ENCODE measurements at places on chromosomes 16 and 17. TPM values are rescaled to one million over a fixed set of nuclear protein-coding genes. Genes with fewer than 3 reads are reported as not detected.

The TADA2A gene
- polyA plus RNA-seq, result 24.0 TPM

The COG7 gene
- 12.5 TPM for polyA plus RNA-seq

The C1QL1 gene
- polyA plus RNA-seq, result 2.1 TPM

The ASPSCR1 gene
- polyA plus RNA-seq, result 19.7 TPM

The HIC1 gene
- 37.2 TPM for polyA plus RNA-seq

The CASKIN2 gene
- 21.5 TPM for polyA plus RNA-seq

The MED1 gene
- 29.5 TPM for polyA plus RNA-seq

The CCL1 gene
- polyA plus RNA-seq, result not detected

The KRTAP3-1 gene
- polyA plus RNA-seq, result not detected

The EPX gene
- polyA plus RNA-seq, result 0.16 TPM

The GFAP gene
- polyA plus RNA-seq, result not detected

The BTBD17 gene
- not detected for polyA plus RNA-seq

The KRT15 gene
- not detected for polyA plus RNA-seq

The CCDC154 gene
- 1.4 TPM for polyA plus RNA-seq

The CACNG3 gene
- not detected for polyA plus RNA-seq

The WFDC1 gene
- 1.5 TPM for polyA plus RNA-seq

The TP53TG3 gene
- not detected for polyA plus RNA-seq

The CES1 gene
- 1.0 TPM for polyA plus RNA-seq

The TNRC6C gene
- 8.6 TPM for polyA plus RNA-seq

The SEPTIN1 gene
- polyA plus RNA-seq, result 1.8 TPM

The OTOP3 gene
- not detected for polyA plus RNA-seq

The G6PC1 gene
- not detected for polyA plus RNA-seq

The MEOX1 gene
- polyA plus RNA-seq, result 22.3 TPM

The SCNN1B gene
- 0.18 TPM for polyA plus RNA-seq

The TMED6 gene
- 1.7 TPM for polyA plus RNA-seq

The TP53TG3C gene
- not detected for polyA plus RNA-seq

The TM4SF5 gene
- not detected for polyA plus RNA-seq

All from muscle of back (tissue), 13 donors.